Cardiac septum (tissue), 1 donor: ENCODE measurements at places on chromosomes 12 and 14. TPM values are rescaled to one million over a fixed set of nuclear protein-coding genes. Genes with fewer than 3 reads are reported as not detected.

DNA sequence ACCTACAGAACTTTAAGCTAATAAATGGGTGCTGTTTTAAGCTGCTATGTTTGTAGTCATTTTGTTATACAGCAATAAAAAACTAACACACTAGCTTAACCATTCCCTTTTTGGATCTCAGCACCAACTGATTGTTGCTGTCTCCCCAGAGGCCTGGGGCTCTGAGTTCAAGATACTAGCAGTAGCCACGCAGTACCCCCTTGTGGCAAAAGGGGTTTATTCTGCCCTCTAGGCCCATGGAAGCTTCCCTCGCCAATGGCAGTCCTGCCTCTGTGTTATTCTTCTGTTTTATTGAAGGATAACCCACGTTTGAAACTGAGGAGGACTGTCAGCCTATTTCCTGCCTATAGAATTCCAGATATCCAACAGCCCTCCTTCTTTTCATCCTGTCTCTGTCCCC, 455.3 kb upstream of the ATP2B1 start:
- no peak for DNase-seq

DNA sequence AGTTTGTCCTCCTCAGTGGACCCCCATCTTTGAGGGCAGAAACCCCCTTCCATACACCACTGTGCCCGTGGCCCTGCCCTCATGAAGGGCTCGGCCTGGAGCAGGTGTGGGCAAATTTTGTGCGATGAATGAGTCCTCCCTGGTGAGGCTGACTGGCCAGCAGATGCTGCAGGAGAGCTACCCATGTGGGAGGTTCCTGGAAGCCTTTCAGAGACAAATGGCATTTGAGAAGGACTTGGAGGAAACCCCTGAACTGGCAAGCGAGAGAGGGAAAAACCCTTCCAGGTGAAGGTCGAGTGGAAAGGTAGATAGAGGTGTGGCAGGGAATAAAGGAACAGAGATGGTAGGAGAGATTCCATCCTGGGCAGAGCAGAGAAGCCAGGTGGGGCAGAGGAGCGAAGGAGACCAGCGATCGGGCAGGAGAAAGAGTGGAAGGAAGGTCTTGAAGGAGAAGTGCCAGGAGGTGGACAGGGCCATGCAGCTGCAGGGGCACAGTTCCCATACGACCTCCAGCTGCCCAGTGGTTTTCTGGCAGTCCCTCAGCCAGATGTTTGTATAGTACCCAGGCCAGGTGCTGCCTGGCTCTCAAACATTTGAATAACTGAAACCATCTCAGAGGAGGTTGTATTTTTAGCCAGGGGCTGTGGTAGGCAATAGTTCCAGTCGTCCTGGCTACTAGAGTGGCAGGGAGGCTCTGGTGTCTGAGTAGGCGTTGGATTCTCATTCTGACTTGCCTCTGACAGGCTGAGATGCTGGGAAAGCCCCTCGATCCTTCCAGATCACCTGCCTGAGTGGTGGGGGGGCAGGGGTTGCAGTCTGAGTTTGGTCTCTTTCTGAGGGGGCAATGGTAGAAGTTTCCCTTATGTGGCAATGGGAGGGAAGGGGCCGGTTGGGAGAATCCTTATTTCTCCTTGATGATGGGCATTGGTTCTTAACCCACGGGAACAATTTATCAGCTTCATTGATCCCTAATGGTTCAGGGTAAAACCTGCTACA, 40.1 kb downstream of the FBXL14 start:
- no peak for DNase-seq

The USP44 gene
- total RNA-seq: 0.35 TPM

- no peak for DNase-seq
Observed at GRCh38 chr12:46264057-46264456, 4.8 kb downstream of the SLC38A1 start.

DNA sequence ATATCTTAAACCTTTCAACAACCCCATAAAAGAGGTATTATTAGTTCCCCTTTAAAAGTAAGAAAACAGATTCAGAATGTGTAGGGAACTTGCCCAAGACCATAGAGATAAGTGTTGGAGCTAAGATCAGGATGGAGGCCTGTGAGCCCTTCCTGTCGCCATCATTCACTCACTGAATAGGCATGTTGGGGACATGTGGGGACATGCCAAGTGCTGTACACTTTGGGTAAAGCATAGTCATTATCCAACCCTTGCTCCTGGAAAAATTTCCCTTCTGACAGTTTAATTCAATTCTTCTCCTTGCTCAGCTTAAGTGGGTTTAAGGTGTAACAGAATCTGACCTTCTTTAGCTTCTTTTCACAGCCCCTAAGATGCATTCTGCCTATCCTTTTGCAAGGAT, 28.0 kb upstream of the C12orf42 start:
- no peak for DNase-seq
